ENCODE measurements at places on chromosomes 16 and 17. TPM values are rescaled to one million over a fixed set of nuclear protein-coding genes. Genes with fewer than 3 reads are reported as not detected.

DNA sequence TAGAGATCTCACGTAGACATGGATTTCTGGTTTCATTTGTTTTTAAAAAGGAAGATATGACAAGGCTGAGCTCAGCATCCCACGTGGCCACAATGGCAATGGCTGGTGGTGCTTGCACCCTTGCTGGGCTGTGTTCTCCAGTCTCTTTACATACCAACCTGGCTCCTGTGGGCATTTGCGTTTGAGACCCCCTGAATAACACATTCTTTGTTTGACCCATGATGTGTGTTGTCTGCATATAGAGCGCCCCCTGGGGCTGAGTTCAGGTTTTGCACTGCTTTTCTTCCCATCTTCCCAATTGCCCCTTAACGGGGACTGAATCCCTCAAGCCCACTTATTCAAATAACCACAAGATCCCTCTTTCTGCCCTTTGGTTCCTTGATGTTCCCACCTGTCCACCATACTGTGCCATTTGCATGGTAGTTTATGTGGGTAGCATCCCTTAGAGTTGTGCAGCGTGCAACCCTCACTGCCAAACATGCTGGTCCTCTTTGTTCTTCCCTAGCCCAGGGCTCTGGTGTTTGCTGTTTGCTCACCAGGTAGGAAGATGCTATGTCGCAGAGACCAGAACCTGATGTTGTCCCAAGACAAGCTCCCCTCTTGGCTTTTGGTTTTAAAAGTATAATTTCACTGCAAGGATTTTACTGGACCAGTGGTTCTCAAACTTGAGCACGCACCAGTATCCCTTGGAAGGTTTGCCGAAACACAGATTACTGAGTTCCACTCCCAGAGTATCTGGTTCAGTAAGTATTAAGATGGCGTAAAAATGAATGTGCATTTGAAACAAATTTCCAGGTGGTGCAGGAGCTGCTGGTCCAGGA lies 38.5 kb upstream of the NKD1 start:
- no peak overlapping the region for H3K27ac ChIP-seq
- H3K4me3 ChIP-seq = no peak overlapping the region
- no peaks in the 10 kb centered on the region for H3K36me3 ChIP-seq

Gene CNTD1
- total RNA-seq = 0.48 TPM

GRCh38 chr17:48445248-48445620 lies 15.2 kb upstream of the SKAP1 start:
- H3K27ac ChIP-seq = no peak overlapping the region
- no peak for DNase-seq
- no peak overlapping the region for H3K4me3 ChIP-seq
- no peaks in the 10 kb centered on the region for H3K36me3 ChIP-seq

Gene PPP1R27
- total RNA-seq = not detected

GRCh38 chr16:51888534-51888933 lies 658.4 kb downstream of the TOX3 start:
- no peaks in the 10 kb centered on the region for H3K36me3 ChIP-seq
- no peak for DNase-seq
- H3K4me1 ChIP-seq = no peaks in the 10 kb centered on the region
- no peaks in the 10 kb centered on the region for H3K27me3 ChIP-seq
- no peak overlapping the region for H3K27ac ChIP-seq
- no peak overlapping the region for H3K4me3 ChIP-seq

Gene TP53TG3F
- total RNA-seq = not detected

- no peak overlapping the region for H3K27ac ChIP-seq
- no peaks in the 10 kb centered on the region for H3K36me3 ChIP-seq
- H3K4me3 ChIP-seq = no peak overlapping the region
- DNase-seq = no peak
Measured at GRCh38 chr16:54582631-54583250, 296.2 kb upstream of the IRX3 start.

DNA sequence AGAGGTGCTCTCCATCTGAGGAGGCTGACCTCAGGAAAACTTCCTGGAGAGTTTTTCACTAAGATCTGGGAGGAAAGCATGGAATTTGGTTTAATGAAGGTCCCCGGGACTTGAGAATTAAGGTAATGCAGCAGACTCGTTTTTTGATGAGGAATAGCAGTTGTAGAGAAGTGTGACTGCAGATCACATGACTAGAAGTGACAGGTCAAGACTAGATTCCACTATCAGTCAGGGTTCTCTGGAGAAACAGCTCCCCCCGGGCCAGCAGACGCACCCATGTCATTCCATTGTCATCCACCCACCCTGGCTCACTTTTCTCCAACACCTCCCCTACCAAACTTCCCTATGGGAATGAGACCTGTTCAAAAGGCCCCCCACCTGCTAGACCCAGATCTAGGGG lies 1.9 kb upstream of the DHRS13 start:
- H3K27me3 ChIP-seq = no peaks in the 10 kb centered on the region
- no peak overlapping the region for H3K27ac ChIP-seq
- H3K36me3 ChIP-seq = peaks cover 13% of the 10 kb centered on the region
- no peak overlapping the region for H3K4me3 ChIP-seq
- peaks cover 42% of the 10 kb centered on the region for H3K4me1 ChIP-seq
- no peak for DNase-seq

Gene COX6A2
- not detected for total RNA-seq

GRCh38 chr17:46869975-46870803 lies 18.8 kb downstream of the WNT9B start:
- H3K4me1 ChIP-seq = peaks cover 10% of the 10 kb centered on the region
- H3K27me3 ChIP-seq = no peaks in the 10 kb centered on the region
- no peak overlapping the region for H3K27ac ChIP-seq
- H3K4me3 ChIP-seq = no peak overlapping the region
- DNase-seq = peak; percentile 55

DNA sequence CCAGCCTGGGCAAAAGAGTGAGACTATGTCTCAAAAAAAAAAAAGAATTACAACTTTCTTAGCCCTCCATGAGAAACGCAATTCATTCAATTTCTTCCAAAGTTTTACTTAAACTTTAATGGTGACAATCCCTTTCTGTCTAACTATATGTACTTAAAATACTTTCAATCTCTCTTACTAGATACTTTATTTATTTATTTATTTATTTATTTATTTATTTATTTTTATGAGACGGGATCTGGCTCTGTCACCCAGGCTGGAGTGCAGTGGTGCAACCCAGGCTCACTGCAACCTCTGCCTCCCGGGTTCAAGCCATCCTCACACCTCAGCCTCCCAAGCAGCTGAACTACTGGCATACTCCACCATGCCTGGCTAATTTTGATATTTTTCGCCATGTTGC lies 108.1 kb downstream of the SPAG9 start:
- H3K27me3 ChIP-seq = no peaks in the 10 kb centered on the region
- no peaks in the 10 kb centered on the region for H3K4me1 ChIP-seq
- DNase-seq = no peak
- no peak overlapping the region for H3K4me3 ChIP-seq

GRCh38 chr17:73985466-73986015 lies 217.9 kb upstream of the RPL38 start:
- no peak overlapping the region for H3K4me3 ChIP-seq
- H3K27me3 ChIP-seq = no peaks in the 10 kb centered on the region
- DNase-seq = no peak
- H3K27ac ChIP-seq = no peak overlapping the region
- no peaks in the 10 kb centered on the region for H3K36me3 ChIP-seq

- DNase-seq = peak; percentile 72
- H3K4me1 ChIP-seq = peaks cover 54% of the 10 kb centered on the region
- H3K36me3 ChIP-seq = no peaks in the 10 kb centered on the region
- no peaks in the 10 kb centered on the region for H3K27me3 ChIP-seq
Measured at GRCh38 chr16:4415538-4416199, 727 bp downstream of the CORO7 start.

Gene TLE7
- total RNA-seq = not detected

DNA sequence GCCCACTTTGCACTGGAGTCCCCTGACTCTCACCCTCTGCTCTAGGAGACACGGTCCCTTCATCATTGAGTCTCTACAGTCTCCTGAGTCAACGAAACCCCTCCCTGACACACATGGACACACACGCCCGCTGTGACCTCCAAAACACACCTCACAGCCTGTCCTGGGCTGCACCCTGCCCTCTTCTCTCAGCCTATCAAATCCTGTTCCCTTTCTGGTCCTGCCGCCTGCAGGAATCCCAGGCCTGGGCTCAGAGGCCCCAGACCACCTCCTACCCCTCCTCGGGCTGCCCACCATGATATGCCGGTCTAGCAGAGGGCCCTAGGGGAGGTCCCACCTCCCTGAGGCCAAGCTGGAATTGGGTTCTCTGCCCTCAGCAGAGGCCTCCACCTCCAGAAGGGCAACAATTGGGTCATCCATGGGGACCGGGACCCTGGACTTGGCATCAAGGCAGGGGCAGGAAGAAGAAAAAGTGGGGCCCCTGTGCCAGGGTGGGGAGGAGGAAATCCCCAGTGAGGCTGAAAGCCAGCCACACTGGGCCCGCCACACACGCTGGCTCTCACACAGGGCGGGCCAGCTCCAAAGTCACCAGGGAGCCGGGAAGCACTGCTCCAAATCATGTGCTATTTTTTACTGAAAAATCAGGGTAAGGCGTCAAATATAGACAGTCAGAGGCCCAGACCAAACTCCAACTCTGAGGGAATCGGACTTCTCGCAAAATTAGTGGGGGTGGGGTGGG lies 3.4 kb downstream of the PPP1R9B start:
- no peaks in the 10 kb centered on the region for H3K36me3 ChIP-seq
- DNase-seq = no peak
- peak overlapping the region; percentile 98 for H3K27ac ChIP-seq
- no peaks in the 10 kb centered on the region for H3K27me3 ChIP-seq

- H3K4me1 ChIP-seq = no peaks in the 10 kb centered on the region
- no peak overlapping the region for H3K27ac ChIP-seq
- H3K36me3 ChIP-seq = no peaks in the 10 kb centered on the region
- H3K27me3 ChIP-seq = peaks cover 3% of the 10 kb centered on the region
- no peak for DNase-seq
Measured at GRCh38 chr17:44610331-44610730, 45.9 kb upstream of the MEIOC start.

- H3K27ac ChIP-seq = no peak overlapping the region
- no peaks in the 10 kb centered on the region for H3K27me3 ChIP-seq
- no peak for DNase-seq
- H3K4me1 ChIP-seq = no peaks in the 10 kb centered on the region
Measured at GRCh38 chr17:80168371-80168770, 1.5 kb upstream of the CARD14 start.

DNA sequence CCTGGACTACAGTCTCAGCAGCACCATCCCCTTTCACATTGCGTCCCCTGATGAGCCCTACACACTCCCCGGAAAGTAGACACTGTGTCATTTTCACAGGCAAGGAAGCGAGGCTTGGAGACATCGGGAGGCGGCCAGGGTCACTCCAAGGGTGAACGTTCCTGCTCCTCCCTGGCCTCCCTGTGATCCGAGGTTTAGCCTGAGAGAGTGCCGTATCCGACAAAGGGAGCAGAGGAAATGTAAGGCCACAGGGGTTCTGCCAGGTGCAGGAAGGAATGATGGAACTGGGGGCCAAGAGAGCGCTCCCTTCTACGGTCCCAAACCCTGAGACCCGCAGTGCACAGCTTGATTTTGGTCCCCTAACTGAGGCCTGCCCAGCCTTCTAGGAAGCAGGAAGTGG lies 8.0 kb upstream of the PIK3R6 start:
- no peak overlapping the region for H3K27ac ChIP-seq
- H3K27me3 ChIP-seq = peaks cover 10% of the 10 kb centered on the region
- H3K4me3 ChIP-seq = no peak overlapping the region

DNA sequence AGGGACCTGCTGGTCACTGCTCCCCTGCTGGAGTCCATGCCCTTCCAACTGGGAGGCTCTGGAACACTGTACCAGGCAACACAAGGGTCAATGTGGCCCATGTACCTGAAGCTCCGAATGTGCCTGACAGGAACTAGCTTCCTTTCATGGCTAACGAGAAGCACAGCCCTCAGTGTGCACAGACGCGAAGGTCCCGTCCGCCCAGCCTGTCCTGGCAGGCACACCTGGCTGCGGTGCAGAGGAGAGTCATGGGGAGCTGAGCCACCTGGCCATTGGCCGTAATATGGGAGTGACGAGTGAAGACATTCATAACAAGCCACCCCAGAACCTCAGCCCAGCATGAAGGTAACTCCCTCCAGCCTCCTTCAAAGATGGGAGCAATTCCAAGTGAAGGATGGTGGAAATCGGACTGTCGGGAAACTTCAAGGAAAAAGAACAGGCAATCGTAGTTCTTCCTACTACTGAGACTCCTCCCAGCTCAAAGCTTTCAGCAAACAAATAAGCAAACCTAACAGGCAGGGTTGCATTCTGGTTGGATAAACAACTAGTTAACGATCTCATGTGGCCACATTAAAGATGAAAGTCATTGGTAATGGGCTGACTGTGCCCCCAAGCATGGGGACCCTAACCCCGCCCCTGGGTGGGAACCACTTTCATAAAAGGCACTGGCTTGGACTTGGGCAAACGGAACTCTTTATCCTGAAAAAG lies 13.2 kb downstream of the TMEM11 start:
- no peak overlapping the region for H3K4me3 ChIP-seq
- DNase-seq = no peak
- peaks cover 6% of the 10 kb centered on the region for H3K4me1 ChIP-seq
- H3K36me3 ChIP-seq = no peaks in the 10 kb centered on the region
- no peak overlapping the region for H3K27ac ChIP-seq
- H3K27me3 ChIP-seq = no peaks in the 10 kb centered on the region

DNA sequence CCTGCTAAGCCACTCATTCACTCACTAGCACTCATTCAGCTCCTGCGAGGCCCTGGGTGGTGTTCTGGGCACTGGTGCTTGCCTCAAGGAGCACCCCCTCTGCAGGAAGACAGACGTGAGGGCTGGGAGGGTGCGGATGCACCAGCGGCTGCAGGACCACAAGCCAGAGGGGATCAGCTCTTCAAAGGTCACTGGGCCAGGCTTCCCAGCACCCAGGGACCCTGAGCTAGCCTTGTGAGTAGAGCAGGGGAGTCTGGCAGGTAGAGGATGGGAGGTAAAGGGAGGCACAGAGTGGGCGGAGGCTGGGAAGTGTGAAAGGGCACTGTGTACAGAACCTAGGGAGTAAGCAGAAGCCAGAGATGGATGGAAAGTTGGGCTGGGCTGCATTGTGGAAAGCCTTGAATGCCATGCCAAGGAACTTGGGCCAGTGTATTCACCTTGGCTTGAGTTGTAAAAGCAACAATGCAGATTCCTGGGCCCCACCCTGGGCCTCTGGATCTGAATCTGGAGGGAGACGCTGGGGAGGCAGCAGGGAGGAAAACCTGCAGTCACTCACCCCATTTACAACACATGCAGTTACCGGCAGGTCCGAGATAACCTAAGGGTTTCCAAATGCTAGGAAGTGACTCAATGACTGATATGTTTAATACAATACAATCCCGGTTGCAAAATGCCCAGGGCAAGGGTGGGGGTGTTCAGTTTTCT lies 1.7 kb downstream of the IL4R start:
- DNase-seq = peak; percentile 60
- no peaks in the 10 kb centered on the region for H3K36me3 ChIP-seq
- peak overlapping the region; percentile 99 for H3K27ac ChIP-seq
- no peaks in the 10 kb centered on the region for H3K27me3 ChIP-seq
- peaks cover 65% of the 10 kb centered on the region for H3K4me1 ChIP-seq

Gene CLDN9
- not detected for total RNA-seq

Gene QRICH2
- 2.6 TPM for total RNA-seq
